ENCODE measurements at places on chromosomes 16 and 17.
A peak's percentile ranks its signal among the peaks of the same experiment; 100 is the strongest.

- DNase-seq, result no peak
Observed at GRCh38 chr17:82287868-82288801, 14.6 kb upstream of the CSNK1D start.

- DNase-seq, result peak; percentile 42
Observed at GRCh38 chr17:27807567-27808470, 7.5 kb upstream of the NOS2 start.

- DNase-seq, result no peak
Observed at GRCh38 chr17:66357037-66357436, 54.6 kb downstream of the PRKCA start.

GRCh38 chr17:4827399-4827798 lies 5.7 kb upstream of the MINK1 start:
- DNase-seq, result no peak

- DNase-seq, result no peak
Observed at GRCh38 chr17:27494192-27495091, 38.2 kb downstream of the KSR1 start.

- DNase-seq, result no peak
Observed at GRCh38 chr16:10172848-10173655, 9.2 kb downstream of the GRIN2A start.

DNA sequence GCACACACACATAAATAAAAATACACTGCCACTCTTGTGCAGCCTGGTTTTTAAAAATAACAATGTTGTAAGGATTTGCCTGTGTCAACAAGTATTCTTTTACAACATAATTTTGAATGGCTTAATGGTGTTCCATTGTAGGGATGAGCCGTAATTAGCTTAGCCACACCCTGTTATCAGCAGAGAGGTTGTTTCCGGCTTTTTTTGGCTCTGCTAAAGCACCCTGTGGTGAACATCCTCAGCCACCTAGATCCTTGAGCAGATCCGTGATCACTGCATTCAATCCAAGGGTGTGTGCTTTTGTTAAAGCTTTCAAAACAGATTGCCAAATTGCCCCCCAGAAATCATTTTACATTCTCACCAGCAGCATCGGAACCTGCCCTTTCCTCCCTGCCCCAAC lies 7.0 kb downstream of the KATNB1 start:
- no peak for DNase-seq

DNA sequence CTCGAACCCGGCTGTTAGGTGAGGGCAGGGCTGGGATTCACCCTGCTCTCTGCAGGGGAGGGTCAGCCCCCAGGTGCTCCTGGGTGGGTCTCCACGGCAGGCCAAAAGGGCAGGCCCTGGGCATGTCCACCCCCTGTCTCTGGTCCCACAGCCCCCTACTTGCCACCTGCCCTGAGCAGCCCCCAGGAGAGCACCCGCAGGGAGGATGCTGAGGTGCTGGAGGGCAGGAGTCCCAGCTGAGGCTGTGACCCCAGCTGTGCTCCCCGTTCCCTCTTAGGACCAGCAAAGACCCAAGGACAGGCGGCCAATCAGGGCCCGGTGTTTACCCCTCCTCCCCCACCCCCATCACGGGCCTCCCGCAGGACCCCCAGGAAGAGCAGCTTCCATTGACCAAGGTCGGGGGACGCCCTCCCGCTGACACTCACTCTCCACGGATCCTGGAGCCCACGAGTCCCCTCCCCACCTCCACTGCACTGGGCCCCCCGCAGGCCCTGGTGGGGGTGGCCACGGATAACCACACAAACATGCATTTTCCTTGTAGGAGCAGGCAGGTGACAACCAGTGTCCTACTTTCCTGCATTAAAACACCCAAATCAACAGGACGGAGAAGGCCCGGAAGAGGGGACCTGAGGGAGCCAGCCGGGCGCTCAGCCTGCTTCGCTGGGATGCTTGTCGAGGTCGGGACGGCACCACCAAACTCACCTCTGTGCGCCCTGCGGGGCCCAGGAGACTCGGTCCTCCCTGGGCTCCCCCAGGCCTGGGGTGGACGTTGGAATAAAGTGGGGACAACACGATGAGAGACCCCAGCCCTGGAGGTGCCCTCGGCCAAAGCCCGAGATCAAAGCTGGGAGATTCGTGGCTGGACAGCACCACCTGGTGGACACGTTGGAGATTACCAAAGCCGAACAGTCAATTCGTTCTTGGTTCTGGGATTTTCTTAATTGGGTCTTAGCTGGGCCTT lies 22.5 kb upstream of the ENPP7 start:
- peak; percentile 55 for DNase-seq

- no peak for DNase-seq
Observed at GRCh38 chr17:50531428-50532025, 1.0 kb upstream of the EPN3 start.

DNA sequence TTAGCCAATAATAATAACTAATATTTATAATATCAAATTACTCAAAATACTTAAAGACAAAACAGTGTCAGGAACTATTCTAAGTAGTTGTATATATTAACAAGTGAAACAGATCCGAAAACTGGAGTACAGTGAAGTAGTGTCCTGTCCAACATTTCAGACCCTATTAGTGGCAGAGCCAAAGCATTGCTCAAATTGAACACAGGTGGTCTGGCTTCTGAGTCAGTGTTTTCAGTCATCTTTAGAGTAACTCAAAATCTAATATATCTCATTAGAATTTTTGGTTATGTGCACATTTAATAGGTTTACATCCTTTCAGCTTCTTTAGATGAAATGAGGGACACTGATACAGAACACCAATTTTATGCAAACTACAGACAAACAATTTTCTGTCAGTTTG lies 652.5 kb downstream of the CDH11 start:
- no peak for DNase-seq

GRCh38 chr17:2906901-2907300 lies 110.7 kb downstream of the RAP1GAP2 start:
- DNase-seq, result no peak

DNA sequence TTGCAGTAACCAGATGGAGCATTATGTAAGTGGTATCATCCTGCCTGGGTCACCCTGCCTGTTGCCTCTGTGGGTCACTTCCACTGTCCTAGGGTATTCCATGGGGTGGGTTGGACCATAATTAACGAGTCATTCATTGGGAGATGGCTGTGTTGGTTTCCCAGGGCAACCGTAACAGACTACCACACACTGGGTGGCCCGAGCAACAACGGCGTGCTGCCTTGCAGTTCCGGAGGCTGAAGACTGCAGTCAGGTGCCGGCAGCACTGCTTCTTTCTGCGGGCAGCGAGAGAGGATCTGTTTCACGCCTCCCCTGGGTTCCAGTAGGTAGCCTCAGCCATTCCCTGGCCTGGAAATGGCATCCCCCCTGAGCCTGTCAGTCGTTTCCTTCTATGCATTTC lies 28.9 kb upstream of the CMIP start:
- no peak for DNase-seq

DNA sequence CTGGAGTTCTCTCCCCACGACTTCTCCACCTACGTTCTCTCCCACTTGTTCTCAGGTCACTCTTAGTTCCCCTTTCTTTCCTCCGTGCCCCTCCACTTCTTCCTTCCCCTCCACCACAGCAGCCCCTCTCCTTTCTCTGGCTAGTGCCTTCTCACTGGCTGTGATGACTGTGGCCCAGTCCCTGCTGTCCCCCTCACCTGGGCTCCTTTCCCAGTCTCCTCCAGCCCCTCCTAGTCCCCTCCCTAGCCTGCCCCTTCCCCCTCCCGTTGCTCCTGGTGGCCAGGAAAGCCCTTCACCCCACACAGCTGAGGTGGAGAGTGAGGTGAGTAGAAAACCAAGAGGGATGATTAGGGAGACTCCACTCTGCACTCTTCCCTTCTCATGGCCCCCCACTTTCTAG lies 3.4 kb downstream of the COA3 start:
- DNase-seq, result no peak

DNA sequence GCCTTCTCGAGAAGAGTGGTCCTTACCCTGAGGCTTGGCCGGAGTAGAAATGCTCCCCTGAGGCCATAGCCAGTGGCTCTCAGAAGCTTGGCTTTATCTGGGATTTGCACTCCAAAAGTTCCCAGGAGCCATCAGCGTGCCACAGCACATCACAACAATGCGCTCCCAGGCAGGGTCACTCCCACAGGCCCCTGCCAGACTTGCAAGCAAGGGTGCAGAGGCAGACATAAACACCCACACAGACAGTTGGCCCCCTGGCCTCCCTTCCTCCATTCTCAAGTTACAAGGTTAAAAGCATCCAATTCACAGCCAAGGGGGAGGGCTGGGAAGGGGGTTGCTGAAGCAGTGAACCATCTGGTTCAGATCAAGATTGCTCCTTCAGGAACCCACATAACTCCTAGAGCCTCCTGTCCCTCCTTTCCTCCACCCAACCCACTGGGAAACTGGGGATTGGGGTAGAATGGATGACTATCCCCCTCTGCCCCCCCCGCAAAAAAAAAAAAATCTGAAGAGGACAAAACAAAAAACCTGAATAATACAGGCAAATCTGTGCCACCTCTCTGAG lies 1.8 kb downstream of the ST3GAL2 start:
- DNase-seq, result no peak

DNA sequence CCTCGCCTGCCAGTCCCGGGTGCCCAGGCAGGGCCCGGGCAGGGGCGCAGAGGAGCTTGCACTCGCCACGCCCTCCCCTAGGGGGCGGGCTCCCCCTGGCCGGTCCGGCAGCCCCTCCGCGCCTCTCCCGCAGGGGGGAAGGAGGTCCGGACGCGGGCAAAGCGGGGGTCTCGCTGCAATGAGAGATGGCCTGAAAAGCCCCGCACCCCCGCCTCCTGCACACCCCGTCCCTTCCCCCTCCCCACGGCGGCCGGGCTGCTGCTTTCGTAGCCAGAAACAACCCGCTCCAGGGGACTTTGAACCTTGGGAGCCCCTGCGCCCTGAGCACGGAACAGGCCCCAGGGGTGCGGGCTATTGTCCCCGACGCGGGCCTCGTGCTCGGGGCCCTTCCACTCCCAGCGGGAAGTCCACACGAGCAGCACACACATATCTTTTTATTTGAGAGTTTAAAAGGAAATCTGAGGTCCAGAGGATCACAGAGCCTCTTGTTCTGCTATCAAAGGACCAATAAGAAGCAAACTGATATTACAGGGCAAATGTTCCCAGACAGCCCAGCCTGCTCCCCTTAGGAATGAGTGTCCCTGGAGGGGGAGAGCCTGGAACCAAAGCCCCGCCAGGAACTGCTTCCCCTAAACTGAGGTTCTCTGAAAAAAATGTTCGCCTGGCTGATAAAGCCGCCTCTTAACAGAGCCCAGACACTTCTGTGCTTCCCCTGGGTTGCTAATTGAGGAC lies 5.8 kb upstream of the CBX4 start:
- peak; percentile 50 for DNase-seq

- DNase-seq, result no peak
Observed at GRCh38 chr16:28067604-28068379, 4.3 kb upstream of the GSG1L start.

GRCh38 chr16:4046221-4046620 lies 70.0 kb downstream of the ADCY9 start:
- DNase-seq, result no peak

- DNase-seq, result no peak
Observed at GRCh38 chr16:54627616-54628015, 303.0 kb upstream of the IRX5 start.

DNA sequence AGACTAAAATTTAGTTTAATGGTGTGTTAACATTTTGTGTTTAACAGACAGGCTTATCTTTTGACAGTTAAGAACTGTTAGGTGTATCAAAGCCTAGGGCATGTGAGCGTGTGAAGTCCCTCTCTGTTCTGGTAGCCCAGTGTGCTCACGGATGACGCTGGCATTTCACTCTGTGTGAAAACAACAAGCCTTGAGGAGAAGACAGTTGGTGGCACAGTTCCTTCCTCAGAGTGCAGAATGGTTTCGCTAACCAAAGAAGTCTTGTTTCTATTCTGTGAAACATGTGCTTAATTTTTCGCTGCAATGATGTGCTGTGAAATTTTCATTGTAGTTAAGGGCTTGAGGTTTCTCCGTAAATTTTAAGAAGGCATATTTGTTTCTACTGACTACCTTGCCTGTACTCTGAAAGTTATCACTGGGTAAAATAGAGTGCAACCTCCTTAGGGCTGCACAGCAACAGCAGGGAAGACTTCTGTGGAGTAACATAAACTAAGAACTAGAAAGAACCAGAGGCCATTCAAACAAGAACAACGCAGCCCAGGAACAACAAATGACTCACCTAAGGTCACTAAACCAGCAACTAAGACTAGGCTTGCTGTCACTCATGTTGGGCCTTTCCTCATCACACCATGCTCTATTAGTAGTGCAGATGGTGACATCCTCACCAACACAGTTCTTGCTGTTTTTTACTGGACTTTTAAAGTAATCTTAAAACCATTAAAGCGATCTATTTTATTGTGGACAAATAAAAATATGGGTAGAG lies 33.4 kb downstream of the BRD7 start:
- DNase-seq, result no peak

DNA sequence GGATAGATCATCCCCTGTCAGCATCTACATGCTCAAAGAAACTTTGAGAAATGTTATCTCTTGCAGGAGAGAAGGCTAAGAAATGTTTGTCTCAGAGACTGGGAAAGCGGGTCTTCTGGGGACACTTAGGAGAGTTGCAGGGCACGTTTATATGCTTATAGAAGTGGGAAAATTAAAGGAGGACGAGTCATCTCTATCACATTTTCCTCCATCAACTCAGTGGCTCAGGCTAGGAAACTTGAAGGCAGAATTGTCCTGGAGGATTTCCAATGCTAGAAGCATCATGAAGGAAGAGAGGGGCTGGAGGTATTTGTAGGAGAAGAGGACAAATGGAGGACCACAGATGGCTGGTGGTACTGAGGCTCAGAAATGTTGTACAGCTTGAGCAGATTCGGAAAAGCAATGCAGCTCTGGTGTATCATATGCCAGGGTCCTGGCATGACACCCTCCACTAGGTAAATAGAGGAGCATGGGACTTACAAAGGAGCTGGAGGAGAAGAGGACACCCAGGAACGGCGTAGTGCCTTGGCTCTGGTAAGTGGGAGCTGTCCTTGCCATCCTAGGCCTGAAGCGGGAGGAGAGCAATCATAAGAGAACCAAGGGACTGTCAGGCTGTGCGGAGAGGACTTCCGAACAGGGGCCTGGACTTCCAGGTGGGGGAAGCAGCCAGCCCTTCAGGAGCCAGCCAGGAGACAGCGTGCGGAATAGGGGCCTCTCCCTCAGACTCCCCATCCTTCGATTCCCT lies 4.5 kb upstream of the HS3ST3B1 start:
- no peak for DNase-seq

GRCh38 chr17:7856011-7856810 lies 1.1 kb downstream of the NAA38 start:
- peak; percentile 38 for DNase-seq

DNA sequence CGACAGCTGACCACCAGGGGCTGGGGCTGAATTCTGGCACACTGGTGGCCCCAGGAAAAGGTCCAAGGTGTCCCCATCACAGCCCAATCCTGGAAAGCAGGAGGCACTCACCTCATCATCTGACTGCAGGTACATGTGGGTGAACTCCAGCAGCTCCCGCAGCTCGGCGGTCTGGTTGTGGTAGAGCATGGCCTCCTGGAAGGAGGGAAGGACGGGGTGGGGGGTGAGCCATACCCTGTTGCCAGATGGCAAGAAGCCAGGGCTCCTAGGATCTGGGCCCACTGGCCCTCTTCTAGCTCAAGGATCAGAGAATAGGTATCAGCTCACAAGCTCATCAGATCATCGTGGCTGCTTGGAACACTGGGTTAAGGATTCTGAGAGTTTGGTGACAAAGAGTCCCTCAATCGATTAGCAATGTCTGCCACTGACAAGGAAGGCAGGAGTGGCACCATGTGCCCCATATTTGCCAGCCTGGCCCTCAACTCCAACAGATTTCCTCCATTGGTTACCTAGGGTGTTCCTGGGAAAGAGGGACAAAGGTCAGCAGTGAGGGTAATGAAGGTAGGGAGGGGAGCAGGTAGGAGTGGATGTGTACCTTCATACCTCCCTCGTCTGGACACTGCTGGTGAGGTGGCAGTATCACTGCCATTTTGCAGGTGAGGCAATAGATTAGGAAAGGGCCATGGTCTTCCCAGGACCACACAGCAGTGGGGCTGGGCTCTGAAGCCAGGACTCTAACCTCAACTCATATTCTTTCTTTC lies 4.9 kb downstream of the P3H4 start:
- DNase-seq, result no peak

Measured in activated CD4-positive, alpha-beta T cell treated with anti-CD3 and anti-CD28 coated beads, Interleukin-2, amount 50 U/mL, for 1 hour (primary cell).